Stimulated activated CD4-positive, alpha-beta T cell treated with anti-CD3 and anti-CD28 coated beads, TNF-alpha, amount 100 ng/mL, for 48 hours (primary cell): ENCODE measurements at places on chromosomes 2 and 18.

GRCh38 chr2:62992561-62992960 lies 58.1 kb upstream of the OTX1 start:
- DNase-seq = no peak

DNA sequence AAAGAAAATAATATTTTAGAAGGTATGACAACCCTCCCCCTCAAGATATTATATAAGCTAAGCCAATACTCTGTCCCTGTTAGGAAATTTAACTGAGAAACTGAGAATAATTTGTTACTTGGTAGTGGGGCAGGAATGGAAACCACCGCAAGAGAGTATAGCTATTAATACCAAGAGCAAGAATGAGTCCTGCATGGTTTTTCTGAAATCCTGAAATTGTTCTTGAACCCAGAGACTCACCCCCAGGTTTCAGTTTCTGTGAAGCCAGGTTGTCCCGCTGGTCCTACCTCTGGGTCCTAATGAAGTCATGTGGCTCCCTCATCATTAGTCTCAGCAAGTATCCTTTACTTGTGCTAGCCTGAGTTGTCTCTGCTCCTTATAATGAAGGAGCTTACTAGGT lies 671.0 kb upstream of the ACVR2A start:
- no peak for DNase-seq

- DNase-seq = no peak
Observed at GRCh38 chr2:1620081-1620480, 124.2 kb downstream of the PXDN start.

DNA sequence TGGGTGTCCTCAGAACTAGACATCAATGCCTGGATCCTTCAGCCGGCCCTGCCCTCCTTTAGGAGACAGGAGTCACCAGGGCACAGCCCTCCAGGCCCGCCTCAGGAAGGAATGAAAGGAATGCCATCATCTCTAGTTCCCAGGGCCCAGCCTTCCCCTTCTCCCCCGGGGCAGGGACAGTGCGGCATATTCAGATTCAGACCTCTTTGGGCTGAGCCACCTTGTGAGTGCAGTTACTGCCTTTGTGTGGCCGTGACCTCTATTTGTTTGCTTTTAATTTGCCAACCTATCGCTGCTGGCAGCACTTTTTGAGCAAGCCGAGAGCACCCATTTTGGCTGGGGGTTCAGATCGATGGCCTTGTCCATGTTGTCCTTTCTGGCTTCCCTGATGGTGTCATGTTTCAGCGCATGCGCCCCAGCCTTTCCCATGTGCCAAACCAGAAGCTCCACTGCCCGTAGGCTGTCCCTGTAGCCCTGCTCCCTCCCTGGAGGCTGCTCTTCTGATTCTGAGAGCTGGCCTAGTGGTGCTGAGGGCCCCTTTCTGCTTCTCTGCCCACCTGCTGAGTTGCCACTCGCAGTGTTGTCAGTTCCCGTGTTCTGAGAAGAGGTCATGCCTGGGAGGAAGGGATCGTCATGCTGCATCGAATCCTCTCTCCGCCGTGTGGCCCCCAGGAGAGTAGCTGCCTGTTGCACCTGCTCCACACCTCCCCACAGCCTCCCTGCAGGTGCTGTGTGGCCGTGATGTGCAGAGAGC lies 10.9 kb downstream of the ANKRD23 start:
- no peak for DNase-seq

DNA sequence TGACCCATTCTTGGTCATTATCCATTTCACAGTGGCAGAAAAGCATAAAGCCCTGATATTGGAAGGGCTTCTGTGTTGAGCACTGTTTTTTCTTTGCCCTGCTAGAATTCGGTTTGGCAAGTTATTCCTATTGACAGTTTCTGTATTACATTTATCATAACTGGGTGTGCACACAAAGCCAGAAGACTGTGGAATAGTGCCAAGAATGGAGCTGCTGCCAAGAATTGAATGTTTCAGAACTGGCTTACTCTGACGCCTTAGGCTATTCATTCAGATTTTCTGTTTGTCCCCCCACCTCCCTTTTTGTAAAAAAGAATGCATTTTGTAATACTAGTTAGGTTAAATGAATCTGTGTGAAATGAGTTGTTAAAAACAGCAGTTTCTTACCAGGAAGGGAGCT lies 12.7 kb downstream of the KDM3A start:
- DNase-seq = no peak
